ENCODE measurements at places on chromosomes 11 and 22. TPM values are rescaled to one million over a fixed set of nuclear protein-coding genes. Genes with fewer than 3 reads are reported as not detected.

DNA sequence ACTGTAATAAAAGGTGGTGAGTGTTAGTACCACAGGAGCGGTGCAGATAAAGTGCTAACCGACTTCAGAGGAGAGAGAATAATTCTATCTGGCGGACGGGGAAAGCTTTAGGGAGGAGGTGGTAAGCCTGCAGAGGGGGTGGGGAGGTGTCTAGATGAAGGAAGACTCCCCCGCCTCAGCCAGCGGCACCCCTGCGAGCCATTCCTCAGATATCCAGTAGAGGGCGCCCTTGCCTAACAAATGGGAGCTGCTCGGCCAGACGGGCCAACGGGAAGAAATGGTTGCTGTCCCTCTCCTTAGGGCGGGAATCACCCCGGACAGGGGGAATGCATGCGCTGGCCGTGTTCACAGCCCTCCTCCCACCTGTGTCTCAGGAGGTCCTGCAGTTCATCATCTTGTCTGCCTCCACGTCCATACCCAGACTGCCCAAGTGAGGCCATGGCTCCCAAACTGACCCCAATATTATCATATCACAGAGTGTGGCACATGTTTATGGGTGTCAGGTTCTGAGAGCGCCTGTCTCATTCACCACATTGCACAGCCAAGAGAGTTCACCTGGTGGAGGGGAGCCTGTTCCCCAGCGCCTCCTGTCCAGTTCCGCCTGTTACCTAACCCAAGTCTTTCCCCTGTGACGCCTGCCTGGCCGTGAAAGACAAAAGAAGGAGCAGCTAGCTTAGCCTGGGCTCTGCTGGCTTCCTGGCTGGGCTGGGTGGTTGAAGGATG is 85.5 kb downstream of the ST3GAL4 start:
- DNase-seq, result peak; percentile 95

DNA sequence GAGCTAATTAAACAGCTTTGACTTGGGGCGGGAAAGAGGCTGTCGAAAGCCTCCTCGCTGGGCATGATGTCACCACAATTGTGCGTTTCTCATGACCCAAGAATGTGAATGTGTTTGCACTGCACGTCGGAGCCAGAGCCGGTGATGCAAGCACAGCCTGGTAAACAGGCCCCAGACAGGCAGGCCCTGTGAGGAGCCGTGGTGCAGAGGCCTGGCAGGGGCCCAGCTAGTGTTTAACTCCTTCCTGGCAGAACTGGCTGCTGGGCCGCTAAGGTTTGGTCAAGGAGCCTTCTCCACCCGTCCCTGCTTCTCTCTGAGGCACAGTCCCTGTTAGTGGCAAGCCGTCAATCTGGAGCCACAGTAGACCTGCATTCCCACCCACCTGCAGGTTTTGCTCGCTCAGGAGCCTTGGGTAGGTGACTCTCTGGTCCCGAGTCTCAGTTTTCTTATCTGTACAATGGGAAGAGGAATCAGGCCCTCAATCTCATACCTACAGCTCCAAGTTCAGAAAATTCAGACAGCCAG is 25.4 kb upstream of the SMTN start:
- peak; percentile 31 for DNase-seq

GRCh38 chr22:32531931-32532819 is 57.6 kb downstream of the FBXO7 start:
- peak; percentile 29 for DNase-seq

GRCh38 chr11:11860103-11860979 is 18.6 kb downstream of the USP47 start:
- DNase-seq, result no peak

MUC2 gene
- polyA plus RNA-seq, result not detected

KRTAP5-7 gene
- polyA plus RNA-seq, result 1.0 TPM

PYGM gene
- polyA plus RNA-seq, result 13.3 TPM

All from spinal cord (tissue), 10 donors.